ENCODE measurements at places on chromosomes 5 and 9.

DNA sequence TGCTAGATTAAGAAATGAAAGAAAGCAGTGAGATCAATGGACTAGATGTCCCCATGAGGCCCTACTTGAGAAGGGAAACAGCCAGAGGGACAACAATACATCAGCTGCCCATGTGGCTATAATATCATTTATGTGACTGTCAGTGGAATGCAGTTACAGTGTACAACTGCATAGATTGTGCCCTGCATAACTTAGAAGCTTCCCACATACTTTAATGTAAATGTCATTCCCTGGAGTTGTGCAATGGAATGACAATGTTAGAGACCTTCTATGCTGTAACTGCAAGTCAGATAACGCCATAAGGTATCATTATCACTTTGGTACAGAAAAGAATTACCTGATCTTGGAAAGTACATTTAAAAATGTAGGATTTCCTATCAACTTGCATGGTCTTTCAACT, 67.4 kb downstream of the FBN2 start:
- DNase-seq: no peak

- DNase-seq: no peak
Observed at GRCh38 chr9:18710065-18710464, 236.1 kb downstream of the ADAMTSL1 start.

- DNase-seq: peak; percentile 93
Observed at GRCh38 chr5:55218967-55219366, 8.1 kb downstream of the MCIDAS start.

DNA sequence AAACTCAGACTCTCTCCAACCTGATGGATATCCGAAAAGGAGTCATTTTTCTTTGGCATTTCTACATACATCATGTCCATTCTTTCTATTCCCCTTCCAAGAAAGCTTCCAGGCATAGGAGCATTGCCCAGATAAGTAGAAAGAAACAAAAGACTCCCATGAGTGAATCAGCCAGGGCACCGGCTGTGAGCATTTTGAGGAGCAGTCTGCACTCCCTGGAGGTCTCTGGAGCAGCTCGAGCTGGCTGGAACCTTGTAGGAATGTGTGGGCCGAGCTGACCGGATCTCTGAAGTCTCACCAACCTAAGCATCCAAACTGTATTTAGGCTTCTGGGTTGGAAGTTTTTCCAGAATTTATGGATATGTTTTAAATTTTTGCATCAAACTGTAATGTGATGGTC, 161.4 kb upstream of the TRPC7 start:
- no peak for DNase-seq

GRCh38 chr5:141634720-141635119, 1.9 kb downstream of the HDAC3 start:
- DNase-seq: no peak

GRCh38 chr9:132590037-132590317, 7.6 kb downstream of the BARHL1 start:
- DNase-seq: no peak

- no peak for DNase-seq
Observed at GRCh38 chr5:20229303-20230005, 241.5 kb upstream of the CDH18 start.

GRCh38 chr9:16661816-16662215, 208.7 kb downstream of the BNC2 start:
- no peak for DNase-seq

GRCh38 chr9:136729144-136729543, 13.6 kb downstream of the LCN10 start:
- DNase-seq: no peak

GRCh38 chr9:132005899-132006298, 73.8 kb downstream of the MED27 start:
- DNase-seq: no peak

- DNase-seq: no peak
Observed at GRCh38 chr5:165579911-165580310, 2074.5 kb downstream of the MAT2B start.

DNA sequence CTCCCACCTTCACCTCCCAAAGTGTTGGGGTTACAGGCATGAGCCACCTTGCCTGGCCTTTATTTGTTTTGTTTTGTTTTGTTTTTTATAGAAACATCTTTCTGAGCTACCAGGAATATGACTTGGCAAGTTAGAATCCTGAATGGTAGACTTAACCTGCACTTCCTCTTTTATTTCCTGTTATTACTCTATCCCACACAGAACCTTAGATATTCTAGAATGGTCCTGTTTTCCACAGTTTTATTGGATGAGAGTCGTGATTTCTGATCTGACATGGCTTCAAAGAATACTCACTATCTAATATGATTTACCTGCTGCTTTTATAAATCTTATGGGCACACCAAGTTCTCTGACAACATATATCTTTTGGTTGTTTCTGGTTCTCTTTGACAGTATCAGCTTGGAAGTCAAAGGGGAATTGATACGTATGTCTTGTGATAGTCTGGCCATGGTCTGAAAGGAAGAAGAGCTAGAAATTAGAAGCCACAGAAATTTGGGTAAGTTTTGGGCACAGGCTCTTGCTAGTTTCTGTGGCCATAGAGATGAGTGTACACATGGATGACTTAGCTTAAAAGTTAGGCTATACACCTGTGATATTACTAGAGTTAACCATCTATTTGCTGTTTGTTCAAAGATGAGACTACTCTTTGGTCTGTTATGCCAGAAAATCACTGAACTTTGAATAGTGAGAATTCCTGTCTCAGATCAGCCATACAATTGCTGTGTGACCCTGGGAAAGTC, 4.7 kb upstream of the PANK3 start:
- DNase-seq: no peak

DNA sequence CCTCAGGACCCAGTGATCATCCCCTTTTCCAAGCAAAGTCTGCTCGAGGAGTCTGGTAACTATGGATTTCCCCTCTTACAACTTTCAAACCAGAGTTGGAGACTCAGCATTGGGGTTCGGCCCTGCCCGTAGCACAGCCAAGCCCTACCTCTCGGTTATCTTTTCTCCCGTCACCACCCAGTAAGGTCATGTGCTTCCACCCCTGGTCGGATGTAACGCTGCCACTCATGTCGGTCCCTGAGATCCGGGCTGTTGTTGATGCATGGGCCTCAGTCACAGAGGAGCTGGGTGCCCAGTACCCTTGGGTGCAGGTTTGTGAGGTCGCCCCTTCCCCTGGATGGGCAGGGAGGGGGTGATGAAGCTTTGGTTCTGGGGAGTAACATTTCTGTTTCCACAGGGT, 1.2 kb downstream of the GALT start:
- DNase-seq: no peak

DNA sequence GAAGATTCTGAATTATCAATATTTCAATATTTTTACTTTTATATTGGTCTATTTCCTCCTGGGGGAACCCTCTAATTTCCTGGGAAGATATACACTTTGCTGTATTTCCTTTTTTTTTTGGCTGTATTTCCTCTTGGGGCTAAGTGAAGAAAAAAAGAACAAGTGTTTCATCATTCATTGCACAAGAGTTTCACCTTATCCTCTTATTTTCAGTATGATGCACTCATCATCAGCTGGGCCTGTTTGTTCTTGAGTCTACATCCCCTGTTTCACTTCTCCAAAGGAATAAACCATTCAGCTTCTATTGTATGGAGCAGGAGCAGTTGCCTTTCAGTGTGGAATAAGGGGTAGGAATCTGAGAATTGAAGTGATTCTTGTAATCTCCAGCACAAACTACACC, 210.8 kb downstream of the FAM170A start:
- DNase-seq: no peak

DNA sequence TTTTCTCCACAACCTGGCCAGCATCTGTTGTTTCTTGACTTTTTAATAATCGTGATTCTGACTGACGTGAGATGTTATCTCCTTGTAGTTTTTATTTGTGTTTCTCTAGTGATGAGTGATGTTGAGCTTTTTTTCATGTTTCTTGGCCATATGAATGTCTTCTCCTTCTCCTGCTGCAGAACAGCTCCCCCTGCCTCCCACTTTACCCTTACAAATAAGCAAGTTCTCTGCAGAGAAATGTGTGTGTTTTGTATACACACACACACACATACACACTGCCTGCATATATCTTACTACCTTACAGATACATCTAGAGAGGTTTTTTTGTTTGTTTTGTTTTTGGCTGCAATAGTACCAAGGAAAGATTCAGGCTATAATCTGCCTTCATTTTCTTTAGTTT, 88.7 kb upstream of the PHF24 start:
- no peak for DNase-seq

- DNase-seq: no peak
Observed at GRCh38 chr5:143536364-143536763, 132.9 kb upstream of the NR3C1 start.

DNA sequence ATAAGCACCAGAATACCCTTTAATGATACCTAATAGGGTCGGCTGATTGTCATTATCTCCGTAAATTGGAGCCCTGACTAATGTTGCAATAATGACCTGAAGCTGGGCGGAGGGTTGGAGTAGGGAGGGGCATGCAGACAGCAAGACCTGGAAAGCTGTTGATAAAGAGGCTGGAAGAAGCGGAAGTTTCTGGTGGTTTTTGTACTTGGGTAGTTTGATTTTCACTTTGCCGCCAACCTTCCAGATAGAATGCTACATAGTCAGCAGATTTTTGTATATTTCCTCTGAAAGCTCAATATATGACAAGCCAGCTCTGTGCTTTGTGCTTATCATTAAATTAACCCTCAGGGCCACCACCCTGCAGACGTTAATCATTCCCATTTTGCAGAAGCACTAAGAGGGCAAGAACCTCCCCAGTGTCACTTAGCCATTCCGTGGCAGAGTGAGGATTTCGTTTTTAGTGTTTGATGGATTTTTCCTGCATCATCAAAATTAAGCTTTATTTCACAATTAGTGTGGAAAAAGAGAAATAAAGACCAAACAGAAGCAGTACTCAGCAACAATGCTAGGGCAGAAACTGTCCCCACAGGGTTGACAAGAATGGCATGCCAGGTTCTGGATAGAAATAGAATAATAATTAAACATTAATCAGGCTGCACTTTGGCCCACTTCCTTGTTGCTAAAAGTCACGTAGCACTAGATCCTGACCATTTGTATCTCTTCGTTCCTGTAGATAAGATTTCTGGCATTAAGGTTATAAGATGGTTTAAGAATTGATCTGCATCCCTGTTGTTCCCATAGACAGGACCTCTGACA, 34.7 kb downstream of the DIRAS2 start:
- no peak for DNase-seq

DNA sequence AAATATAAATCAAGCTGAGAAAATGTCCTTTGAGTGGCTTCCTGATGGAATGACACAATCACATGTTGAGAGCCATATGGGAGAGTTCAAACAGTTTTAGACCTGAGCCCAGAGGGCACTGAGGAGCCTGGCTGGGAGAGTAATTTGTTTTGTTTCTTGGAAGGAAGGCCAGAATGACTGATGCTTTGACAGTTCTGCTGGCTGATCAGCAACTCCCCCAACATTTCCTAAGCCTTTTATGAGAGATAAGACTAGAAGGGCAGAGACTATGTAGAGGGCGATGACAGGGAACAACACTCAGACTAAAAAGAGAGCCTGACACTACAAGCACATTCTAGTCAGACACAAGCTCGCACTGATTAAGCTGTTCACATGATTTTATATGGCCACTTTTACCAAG, 169.2 kb downstream of the COX7C start:
- no peak for DNase-seq

DNA sequence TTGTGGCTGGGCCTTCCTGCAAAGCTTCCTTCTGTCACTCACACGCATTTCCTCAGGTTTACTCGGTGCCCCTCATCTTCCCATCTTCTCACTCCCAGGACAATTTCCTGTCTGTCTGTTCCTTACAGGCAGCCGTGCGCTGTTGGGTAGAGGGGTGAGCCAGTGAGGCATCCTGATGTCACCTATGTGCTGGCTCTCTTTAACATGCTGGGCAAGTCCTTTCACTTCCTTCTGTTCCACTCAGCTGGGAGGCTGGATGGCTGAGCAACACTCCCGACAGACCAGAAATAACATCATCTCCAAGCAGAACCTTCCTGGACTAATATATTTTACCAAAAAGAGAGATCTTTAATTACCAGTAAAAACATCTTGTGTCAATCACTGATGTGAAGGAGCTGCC, 103.0 kb downstream of the HSD17B3 start:
- no peak for DNase-seq

- DNase-seq: no peak
Observed at GRCh38 chr5:176379881-176380280, 8.5 kb downstream of the NOP16 start.

DNA sequence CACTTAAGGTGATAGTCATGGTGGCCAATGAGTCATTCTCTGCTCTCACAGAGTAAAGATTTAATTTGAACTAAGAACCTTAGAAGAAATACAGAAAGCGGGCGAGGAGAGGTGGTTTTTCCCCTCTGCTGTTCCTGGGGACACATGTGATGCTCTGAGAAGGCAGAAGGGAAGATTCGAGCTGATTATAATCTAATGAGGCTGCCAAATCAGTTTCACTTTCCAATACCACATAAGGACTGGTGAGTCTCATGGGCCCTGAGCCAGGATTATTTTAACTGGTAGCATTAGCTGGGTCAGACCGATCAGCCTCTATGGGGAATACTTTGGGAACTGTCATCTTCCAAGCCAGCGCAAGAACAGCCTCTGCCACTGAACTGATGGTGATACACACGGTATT, 116.5 kb downstream of the SLC1A3 start:
- no peak for DNase-seq

DNA sequence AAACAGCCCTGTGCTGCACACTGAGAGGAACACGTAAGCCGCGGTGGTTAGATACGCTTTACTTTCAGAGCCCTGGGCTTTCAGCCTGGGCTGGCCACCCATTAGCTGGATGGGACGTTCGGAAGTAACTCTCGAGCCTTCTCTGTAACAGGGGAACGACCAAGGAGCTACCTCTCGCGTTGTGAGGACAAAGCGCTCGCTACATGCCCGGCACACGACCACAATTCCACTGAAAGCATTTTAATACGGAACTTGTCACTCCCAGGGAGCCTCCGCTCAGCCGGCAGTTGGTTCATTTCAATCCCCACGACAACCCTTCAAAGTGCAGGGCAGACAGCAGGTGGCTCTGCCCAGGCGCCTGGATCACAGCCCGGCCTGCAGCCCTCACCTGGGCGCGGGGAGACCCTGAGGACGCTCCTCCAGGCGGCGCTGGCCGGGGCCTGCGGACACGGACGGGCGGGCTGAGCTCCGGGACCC, 368 bp downstream of the SURF1 start:
- DNase-seq: no peak

DNA sequence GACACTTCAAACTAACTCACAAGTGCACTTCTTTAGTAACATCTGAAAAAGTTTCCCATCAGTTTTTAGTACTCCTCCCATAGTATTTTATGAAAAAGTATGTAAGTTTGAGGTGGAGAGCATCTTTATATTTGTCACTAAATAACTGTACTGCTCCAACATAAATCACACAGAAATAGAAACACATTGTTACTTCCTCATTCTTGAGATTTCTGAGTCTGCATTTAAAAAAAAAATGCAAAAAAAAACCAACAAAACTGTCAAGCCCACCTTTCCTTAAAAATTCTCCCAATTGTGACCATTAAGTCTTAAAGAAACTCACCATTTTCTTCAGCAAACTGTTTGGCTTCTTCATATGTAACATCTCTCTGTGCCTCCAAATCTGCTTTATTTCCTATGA, 18.7 kb downstream of the RAB14 start:
- no peak for DNase-seq

- DNase-seq: no peak
Observed at GRCh38 chr5:27242258-27242626, 203.9 kb upstream of the CDH9 start.
